ENCODE measurements at places on chromosomes 13 and 19. TPM values are rescaled to one million over a fixed set of nuclear protein-coding genes. Genes with fewer than 3 reads are reported as not detected.

DNA sequence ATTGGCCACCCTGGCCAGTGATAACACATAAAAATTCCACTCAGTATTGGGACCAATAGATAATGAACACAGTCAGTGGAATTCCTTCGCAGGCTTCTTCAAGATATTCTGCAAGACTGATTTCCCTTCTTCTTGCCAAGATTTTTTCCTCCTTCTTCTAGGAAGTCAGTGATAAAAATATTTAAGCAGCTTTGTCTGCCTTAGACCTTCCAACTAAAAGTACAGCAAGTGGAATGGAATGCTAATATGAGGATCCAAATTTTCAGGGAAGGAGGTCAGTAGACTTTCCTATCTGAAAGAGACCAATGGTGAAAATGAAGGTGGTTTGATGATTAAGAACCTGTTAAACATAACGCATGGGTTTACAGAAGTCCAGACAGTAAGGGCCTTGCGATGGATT lies 9.6 kb downstream of the STARD13 start:
- no peak for DNase-seq

DNA sequence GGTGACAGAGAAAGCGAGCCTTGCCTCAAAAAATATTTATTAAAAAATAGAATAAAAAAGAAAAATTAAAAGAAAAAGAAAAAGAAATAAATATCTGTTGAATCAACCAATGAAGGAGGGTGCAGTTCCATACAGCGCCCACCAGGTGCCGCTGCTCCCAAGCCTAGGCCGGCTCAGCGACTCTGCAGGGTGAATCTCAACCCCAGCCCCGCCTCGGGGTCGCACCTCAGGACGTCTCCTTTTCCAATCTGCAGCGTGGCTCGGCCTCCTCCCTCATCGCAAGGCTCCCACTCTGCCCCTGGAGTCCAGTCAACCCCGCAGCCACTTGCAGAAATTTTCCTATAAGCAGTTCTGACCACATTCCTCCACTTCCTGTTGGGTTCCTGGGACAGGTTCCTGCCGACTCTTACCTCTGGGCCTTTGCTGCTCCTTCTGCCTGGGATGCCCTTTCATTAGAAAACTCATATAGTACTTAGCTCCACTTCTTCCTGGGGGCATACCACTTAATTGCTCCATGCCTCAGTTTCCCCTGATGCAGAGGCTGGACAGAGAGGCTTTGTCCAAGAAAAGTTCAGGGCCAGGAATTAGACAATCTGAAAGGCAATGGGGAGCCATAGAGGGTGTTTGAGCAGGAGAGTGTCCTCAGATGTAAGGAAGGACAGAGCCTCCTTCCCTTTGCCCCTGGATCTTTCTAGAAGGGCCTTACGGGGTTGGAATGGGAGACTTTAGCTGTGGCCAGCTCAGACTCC lies 24.3 kb downstream of the NFILZ start:
- no peak for DNase-seq

Gene LGALS14
- total RNA-seq, result not detected

Gene KASH5
- not detected for total RNA-seq

Gene ZNF540
- total RNA-seq, result 6.4 TPM

DNA sequence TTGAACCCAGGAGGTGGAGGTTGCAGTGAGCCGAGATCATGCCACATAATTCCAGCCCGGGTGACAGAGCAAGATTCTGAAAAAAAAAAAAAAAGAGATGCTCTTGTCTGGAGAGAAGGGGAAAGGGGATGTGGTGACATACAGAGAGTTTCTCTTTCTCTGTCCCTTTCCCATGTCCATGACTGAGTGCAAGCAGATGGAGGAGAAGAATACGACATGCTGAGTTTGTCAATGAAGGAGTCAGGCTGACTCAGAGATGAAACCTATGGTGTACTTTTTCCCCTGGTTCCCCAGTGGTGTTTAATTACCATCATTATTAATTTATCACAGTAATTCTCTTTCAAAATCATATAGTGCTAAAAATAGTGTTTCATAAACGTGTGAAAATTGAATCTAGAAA lies 448.8 kb downstream of the FOXO1 start:
- DNase-seq, result no peak

GRCh38 chr19:29292153-29292552 lies 79.2 kb upstream of the UQCRFS1 start:
- DNase-seq, result no peak

DNA sequence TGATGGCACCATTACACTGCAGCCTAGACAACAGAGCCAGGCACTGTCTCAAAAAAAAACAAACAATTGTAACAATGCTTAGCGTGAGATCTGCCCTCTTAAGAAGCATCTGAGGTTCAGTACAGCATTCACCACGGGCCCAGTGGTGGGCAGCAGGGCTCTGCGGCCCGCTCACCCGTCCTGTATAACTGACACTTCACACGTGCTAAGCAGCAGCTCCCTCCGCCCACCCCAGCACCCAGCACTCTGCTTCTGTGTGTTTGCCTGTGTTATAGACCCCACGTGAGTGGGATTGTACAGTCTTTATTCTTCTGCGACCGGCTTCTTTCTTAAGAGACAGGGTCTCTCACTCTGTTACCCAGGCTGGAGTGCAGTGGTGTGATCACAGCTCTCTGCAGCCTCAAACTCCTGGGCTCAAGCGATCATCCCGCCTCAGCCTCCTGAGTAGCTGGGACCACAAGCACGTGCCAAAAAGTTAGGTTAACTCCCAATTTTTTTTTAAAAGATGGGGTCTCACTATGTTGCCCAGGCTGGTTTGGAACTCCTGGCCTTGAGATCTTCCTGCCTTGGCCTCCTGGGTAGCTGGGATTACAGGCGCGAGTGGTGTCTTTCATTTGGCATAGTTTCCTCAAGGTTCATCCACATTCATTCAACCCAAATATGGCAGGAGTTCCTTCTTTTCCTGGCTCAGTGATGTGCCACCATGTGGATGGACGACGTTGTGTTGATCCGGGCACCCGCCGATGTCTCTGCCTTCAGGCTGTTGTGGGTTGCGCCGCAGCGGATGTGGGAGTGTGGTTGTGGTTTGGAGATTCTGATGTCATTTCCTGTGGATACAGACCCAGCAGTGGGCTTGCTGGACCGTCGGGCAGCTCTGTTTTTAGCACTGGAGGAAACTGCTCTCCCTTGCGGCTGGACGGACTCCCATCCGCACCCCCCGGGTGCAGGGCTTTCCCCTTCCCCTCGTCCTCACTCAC lies 170.0 kb downstream of the KDM4B start:
- DNase-seq, result no peak

DNA sequence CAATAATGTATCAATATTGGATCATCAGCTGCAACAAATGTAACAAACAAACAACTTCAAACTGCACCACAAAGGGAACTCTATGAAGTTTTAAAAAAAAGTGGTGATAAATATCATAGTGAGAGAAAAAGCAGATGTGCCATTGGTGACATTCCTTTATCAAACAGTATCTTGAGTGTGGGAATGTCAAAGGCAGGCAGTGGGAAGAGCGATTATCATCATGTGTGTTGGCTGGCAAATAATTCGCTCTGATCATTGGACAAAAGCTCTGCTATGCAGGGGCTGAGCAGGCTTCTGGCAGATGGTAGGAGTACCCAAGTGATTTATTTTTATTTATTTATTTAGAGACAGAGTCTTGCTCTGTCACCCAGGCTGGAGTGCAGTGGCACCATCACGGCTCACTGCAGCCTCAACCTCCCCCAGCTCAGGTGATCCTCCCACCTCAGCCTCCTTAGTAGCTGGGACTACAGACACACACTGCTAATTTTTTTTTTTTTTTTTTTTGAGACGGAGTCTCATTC lies 55.9 kb upstream of the RANBP3 start:
- no peak for DNase-seq

DNA sequence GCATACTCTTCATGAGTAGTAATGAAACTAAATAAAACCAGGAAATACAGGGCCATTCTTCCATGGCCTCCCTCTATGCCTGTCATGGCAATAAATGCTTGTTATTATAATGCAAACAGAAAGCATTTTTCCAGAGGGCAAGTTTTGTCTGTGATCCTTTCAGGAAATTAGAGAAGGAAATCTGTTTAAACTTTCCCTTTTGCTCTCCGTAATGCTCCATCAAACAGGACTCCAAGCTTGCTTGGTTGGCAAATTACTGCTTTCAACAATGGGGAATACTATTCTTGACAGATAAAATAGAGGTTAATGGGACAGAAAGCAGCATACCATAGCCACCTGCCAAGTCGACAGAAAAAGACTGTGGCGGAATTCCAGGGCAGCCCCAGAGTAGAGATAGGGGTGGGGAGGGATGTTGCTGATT lies 252.5 kb downstream of the LHFPL6 start:
- no peak for DNase-seq

Gene PSPN
- 0.25 TPM for total RNA-seq

DNA sequence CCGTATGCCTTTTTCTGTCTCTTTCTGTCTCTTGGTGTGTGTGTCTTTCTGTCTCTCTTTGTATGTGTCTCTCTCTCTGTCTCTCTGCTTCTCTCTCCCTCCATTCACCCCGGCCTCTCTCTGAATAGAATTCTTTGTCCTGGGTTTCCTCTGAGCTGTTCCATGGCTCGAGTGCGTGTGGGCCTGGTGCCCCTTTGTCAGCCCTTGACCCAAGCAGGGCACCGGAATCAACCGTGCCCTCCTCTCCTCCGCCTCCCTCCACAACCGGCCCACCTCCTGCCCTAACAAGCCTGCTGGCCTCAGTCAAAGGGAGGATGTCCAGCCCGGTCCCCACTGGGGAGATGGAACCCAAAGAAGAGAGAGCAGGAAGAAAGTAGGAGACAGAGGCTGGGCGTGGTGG lies 3.2 kb downstream of the AXL start:
- DNase-seq, result no peak

DNA sequence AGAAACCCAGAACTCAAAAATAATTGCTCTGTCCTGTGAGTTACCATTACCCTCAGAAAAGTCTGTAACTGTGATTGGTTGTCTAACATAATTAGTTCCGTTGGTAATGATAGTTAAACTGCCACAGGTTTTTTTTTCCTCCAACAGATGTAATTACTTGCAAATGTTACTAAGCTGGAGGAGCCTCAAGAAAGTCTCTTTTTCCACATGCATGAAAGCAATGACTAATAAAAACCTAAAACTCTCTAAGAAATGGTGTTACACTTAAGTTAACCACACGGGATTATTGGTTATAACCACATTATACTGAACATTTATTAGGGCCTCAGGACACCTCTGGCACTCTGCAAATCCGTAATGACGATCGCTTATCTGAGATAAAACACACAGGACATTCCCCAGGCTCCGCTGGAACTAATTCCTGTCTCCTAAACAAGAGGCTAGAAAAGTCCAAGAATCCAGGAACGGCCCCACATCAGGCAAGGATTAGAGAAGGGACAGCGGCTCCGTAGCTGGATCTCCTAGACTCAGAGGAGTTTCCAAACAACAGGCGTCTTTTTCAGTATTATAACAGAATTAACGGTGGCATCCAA lies 753 bp downstream of the ZNF235 start:
- DNase-seq, result no peak

GRCh38 chr19:2270157-2270422 lies 11.9 kb downstream of the PEAK3 start:
- no peak for DNase-seq

DNA sequence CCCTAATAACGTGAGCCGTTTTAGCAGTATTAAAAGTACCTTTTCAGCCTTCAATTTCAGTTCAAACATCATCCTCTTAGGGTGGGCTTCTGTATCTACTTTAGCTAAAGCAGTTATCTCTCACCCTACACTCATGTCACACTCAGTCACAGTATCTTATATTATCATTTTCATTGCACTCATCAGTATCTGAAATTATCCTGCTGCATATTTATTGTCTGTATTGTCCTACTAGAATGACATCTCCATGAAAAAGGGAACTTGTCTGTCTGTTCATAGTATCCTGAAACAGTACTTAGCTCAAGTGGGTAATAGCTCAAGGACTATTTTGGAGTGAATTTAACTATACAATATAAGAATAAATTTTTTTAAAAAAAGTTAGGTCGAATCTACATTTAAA lies 19.9 kb upstream of the RFC3 start:
- no peak for DNase-seq

DNA sequence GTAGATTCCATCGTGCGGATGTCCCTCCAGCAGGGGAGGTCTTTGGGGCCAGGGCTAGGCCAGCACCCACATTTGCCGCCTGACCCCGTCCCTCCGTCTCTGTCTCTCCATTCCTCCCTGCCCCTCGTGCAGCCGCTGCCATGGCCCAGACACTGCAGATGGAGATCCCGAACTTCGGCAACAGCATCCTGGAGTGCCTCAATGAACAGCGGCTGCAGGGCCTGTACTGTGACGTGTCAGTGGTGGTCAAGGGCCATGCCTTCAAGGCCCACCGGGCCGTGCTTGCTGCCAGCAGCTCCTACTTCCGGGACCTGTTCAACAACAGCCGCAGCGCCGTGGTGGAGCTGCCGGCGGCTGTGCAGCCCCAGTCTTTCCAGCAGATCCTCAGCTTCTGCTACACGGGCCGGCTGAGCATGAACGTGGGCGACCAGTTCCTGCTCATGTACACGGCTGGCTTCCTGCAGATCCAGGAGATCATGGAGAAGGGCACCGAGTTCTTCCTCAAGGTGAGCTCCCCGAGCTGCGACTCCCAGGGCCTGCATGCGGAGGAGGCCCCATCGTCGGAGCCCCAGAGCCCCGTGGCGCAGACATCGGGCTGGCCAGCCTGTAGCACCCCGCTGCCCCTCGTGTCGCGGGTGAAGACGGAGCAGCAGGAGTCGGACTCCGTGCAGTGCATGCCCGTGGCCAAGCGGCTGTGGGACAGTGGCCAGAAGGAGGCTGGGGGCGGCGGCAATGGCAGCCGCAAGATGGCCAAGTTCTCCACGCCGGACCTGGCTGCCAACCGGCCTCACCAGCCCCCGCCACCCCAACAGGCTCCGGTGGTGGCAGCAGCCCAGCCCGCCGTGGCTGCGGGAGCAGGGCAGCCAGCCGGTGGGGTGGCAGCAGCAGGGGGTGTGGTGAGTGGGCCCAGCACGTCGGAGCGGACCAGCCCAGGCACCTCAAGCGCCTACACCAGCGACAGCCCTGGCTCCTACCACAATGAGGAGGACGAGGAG lies 14.8 kb downstream of the STX10 start:
- no peak for DNase-seq

Gene CRB3
- total RNA-seq, result 4.9 TPM

DNA sequence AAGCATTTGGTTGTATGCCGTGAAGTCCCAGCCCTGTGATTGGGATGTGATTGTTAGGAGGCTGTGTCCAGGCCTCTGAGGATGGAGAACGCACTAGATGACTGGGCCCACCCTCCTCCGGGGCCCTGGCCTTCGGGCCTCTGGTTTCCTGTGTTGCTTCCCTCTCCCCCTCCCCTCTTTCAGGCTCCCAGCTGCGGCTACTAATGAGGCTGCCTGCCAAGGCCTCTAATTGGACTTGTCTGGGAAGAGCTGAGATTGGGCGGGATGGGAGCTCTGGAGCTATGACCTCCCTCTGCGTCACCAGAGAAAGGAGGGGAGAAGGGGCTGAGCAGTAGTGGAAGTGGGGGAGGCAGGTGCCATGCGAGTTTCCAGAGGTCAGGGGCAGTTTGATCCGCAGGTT lies 9.9 kb downstream of the PTH2 start:
- no peak for DNase-seq

DNA sequence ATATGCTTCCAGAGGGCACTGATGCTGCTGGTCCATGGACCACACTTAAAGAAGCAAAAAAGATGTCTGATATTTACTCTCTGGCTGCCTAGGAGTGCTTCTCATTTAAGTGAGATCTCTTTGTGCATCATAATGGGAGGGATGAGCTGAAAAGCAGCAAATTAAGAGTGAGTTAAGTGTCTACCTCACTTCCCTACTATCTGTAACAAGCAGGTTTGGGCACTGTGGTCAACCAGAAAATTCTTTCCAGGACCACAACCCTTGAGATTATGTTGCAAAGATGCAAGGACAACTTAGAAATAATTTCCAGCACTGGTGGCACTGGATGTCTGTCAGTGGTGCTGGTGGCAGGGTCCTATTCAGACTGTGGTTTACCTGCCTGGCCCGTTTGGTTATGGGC lies 52.1 kb upstream of the USPL1 start:
- DNase-seq, result no peak
